Naive thymus-derived CD4-positive, alpha-beta T cell (primary cell): ENCODE measurements at places on chromosomes 11 and 22. TPM values are rescaled to one million over a fixed set of nuclear protein-coding genes. Genes with fewer than 3 reads are reported as not detected.
A peak's percentile ranks its signal among the peaks of the same experiment; 100 is the strongest.

- no peak overlapping the region for H3K27ac ChIP-seq
- no peak for DNase-seq
- no peaks in the 10 kb centered on the region for H3K27me3 ChIP-seq
These were observed 475.1 kb upstream of the CNTN5 start for GRCh38 chr11:98545544-98546175.

DNA sequence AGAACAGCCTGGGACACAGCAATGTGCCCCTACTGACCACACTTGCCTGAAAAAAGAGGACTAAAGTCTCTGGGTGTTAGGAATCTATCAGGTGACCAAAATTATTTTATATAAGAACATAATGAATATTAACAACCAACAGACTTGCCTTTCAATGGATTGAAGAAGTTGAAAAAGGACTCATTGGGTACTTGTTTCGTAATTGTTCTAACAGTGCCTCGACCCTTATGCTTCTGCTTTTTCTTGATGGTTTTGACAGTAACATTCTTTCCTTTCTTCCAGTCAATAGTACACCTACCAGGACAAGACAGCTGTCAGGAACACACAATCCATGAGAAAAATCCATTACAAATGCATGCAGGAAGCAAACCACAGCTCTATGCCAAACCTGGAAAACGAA, 29.0 kb upstream of the PHLDA2 start:
- H3K36me3 ChIP-seq = peaks cover 97% of the 10 kb centered on the region
- H3K27me3 ChIP-seq = no peaks in the 10 kb centered on the region
- no peak overlapping the region for H3K4me3 ChIP-seq
- H3K4me1 ChIP-seq = no peaks in the 10 kb centered on the region

OR6T1 gene
- polyA plus RNA-seq = not detected

DEFB131B gene
- not detected for polyA plus RNA-seq

SYT9 gene
- polyA plus RNA-seq = 0.06 TPM

DNA sequence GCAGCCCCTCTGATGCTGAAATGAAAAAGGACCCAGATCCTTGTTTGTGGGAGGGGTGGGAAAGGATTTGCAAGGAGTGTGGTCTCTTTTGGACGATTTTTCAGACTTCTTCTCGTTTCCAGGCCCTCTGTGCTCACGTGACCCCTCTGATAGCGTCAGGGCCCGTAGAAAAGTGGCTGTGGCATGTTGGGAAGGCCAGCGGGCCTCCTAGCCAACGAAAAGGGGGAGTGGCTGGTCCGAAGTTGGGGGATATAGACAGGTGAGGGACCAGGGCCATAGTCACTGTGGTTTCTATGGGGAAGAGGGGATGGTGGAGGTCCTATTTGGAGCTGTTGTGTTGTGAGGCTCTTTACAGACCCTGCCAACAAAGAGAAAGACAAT, 6.6 kb downstream of the PARVB start:
- H3K36me3 ChIP-seq = no peaks in the 10 kb centered on the region
- H3K4me1 ChIP-seq = peaks cover 12% of the 10 kb centered on the region
- no peak for DNase-seq
- no peak overlapping the region for H3K4me3 ChIP-seq

DNA sequence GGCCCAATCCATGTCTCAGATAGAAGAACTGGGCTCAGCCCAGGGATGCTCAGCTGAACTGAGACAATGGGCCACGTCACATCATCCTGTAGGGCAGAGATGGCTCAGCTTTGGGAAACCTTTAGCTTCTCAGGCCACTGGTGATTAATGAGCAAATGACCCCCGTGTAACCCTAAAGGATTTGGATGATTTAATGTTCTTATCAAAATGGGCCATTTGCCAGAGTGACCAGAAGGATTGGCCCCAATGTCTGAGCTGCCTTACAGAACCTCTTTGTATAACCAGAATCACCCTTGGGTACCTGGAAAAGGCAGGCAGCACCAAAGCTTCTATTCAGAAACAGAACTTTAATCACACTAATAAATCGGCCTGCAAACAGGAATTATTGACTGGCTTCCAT, 73.7 kb downstream of the ABTB2 start:
- H3K27ac ChIP-seq = no peak overlapping the region
- H3K36me3 ChIP-seq = no peaks in the 10 kb centered on the region
- H3K4me1 ChIP-seq = no peaks in the 10 kb centered on the region
- no peaks in the 10 kb centered on the region for H3K27me3 ChIP-seq
- H3K4me3 ChIP-seq = no peak overlapping the region
- DNase-seq = no peak

DNA sequence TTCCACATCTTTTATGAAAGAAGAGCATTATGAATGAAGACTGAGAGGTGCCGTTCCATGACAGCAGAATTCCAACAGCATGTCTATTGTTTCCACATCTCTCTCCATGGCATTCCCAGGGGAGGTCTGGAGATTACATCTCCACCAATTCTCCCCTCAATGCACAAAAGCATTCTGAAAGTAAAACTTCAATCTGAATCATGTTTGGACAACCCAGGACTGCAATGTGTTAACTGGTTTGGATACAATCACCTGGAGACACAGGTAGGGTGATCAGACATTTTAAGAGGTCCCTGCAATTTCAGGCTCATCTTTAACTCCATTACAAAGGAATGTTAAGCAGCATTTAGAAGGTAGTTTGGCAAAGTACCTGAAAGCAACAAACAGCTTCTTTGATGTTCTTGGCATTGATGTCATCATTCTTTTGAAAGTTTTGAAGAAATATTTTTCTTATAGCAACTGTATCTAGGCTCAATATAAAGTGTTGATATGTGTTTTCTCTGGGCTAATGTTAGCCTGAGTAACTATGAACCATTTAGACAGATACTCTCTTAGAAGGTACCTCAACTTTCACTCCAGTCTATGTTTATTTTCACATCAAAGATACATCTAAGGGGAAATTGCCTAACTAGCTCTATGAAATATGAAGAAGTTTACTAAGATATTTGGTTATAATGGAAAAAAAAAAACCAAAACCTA, 181.4 kb upstream of the MTMR2 start:
- H3K27me3 ChIP-seq = no peaks in the 10 kb centered on the region
- peaks cover 26% of the 10 kb centered on the region for H3K4me1 ChIP-seq
- peak; percentile 38 for DNase-seq
- H3K36me3 ChIP-seq = no peaks in the 10 kb centered on the region
- no peak overlapping the region for H3K4me3 ChIP-seq
